GM04504 (cell line): ENCODE measurements at places on chromosomes 1 and 21.

DNA sequence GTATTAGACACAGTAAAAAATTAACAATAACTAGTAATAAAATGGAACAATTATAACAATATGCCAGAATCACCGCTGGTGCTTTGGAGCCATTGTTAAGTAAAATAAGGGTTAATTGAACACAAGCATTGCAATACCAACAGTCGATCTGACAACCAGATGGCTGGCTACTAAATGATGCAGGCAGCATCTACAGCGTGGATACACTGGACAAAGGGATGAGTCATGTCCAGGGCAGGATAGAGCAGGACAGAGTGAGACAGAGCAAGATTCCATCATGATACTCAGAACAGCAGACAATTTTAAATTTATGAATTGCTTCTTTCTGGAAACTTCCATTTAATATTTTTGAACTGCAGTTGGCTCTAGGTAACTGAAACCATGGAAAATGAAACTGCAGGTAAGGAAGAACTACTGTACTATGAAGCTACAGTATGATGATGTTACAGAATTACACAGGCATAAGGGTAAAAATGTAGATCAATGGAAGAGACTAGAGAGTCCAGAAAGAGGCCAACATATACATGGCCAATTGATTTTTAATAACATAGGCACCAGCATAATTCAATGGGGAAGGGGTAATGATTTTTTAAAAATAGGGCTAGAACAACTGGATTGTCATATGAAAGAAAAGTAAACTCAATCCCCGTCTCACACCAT lies 168.7 kb downstream of the RRAGC start:
- DNase-seq = no peak

- no peak for DNase-seq
Observed at GRCh38 chr1:207821464-207822045, 69.7 kb downstream of the CD46 start.

DNA sequence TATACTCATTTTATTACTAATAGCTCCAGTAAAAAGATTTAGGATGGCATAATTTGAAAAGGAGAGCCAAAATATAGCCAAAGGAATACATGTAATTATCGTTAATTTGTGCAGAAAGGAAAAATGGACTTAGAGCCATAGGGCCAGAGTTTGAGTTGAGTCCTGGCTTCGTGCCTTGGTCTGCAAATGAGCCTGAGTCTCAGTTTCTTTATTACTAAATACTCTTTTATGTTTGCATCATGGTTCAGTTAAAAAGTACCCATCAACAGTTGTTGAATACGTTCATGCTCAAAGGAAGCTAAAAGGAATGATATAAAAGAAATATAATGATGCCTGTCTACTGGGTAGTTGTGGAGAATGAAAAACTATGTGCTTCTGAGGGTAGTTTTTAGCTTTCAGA lies 155.7 kb upstream of the FAM78B start:
- DNase-seq = no peak

DNA sequence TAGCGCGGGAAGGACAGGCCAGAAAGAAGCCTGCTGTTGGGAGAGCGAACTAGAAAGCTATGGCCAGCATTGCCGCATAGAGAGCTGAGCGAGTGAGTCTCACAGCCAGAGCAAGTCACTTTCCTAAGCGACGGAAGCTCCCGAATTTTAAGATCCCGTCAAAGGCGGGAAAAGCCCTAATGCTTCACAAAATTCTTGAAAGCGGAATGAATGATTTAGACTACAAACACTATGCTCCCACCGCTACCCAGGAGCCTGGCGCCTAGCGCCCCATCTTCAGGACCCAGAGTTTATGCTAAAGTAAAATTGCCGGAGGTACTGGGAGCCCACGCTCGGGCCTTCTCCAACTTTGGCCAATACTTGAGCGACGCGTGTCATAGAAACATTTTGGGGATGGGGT lies 409.9 kb upstream of the ESRRG start:
- no peak for DNase-seq

DNA sequence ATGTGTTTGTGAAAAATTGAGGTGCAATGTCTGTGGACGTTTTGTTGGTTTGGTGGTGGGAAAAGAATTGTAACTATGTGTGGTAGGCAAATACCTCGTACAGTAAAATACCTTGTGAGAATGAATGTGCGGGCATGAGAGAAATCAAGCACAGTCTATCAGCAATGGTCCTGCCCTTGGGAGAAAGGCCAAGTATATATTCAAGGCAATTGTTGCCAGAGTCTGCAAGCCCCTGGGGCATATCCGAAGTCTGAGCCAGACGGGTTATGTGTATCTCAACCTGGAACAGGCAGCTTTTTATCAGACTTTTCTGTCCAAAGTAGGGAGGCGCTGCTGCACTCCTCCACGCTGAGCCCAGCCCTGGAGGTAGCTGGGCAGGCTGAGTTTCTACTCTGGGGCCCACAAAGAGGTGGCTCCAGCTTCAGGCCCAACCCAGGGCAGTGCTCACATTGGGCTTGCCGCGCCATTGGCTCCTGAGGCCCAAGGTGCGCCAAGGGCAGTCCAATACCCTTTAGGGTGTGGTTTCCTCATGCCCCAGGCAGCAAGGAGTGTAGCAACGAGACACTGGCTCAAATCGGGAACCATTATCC lies 9.4 kb upstream of the GNL2 start:
- DNase-seq = no peak

DNA sequence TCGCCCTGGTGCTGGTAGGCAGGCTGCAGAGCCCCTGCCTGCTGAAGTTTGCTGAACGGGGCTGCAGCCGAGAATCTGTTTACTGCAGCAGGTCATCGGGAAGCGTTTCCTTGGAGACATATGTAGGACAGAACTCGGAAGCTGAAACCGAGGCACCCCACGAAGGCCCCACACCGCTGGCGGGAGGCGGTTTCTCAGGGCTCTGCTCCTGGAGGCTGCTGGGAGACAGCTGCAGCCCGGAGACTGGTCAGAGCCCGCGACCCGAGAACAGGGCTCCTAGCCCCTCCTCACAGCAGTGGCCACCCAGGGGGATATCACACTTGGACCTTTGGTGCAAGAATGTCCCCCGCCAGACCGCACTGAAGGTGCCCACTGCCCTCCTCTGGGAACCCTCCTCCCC lies 12.7 kb upstream of the PLCH2 start:
- DNase-seq = no peak

- no peak for DNase-seq
Observed at GRCh38 chr1:42070996-42071395, 82.2 kb upstream of the GUCA2B start.

DNA sequence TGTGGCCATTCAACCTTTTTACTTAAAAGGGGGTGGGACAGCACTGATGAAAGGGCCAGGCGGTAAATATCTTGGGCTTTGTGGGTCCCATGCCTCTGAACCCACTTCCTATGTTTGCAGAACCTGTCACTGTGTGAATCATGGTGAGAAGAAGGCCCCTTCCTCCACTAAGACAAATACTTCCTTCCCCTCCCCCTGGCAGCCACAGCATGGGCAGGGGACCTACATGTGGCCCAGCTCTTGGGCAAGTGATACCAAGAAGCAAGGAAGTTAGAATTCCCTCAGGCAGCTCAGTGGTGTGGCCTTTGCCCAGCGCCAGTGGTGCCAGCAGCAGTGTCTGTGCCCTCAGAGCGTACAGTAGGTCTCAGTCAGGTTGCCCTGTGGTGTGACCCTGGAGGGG lies 168.6 kb downstream of the TRIM33 start:
- no peak for DNase-seq

DNA sequence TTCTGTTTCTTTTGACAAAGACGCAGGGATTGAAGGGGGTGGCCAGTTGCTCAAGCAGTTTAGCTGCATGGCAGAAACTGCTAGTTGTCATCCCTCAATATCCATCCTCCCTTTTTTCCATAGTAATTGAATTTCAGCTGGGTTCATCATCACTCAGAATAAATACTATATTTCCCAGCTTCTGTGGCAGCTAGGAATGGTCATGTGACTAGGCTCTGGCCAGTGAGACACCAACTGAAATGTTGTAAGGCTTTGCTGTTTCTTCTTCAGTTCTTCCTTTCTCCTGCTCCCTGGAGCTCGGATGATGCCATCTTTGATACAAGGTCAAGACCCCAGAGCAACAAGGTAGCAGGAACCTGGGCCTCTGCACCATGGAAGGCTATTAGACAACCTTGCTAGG lies 61.0 kb downstream of the TMCO4 start:
- DNase-seq = no peak

GRCh38 chr1:150563340-150564038 lies 14.3 kb downstream of the ADAMTSL4 start:
- no peak for DNase-seq

- DNase-seq = no peak
Observed at GRCh38 chr21:23968008-23968407, 1639.3 kb downstream of the MRPL39 start.

DNA sequence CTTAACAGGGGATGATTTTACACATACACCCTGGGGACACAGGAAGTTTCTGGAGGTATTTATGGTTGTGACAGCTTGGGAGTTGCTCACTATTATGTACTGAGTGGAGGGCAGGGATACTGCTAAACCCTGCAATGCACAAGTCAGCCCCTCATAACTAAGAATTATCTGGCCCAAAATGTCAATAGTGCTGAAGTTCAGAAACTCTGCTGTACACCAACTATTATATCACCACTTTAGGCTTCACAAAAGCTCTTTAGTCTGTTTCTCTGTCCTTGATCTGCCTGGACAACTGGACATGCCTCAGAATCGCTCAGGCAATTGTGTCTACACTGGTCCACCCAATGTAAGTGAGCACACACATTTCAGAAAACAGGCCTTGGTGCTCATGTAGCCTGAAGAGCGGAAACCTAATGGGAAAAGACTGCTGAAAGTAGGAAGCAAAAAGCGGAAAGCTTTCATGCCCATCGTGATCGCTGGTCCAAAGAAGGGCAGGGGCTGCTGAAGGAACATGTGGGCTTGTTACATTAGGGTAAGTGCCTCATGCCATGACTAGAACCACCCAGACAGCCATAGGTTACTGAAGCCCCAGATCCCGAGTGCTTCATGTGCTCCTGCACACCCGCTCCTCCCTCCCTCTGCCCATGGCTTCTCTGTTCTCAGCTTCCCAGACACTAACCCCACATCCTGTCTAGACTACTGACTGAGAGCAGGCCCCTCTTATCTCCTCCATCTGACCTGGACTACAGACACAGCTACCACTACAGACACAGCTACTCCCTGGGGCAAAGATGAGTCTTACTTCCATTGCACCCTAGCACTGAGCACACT lies 73.5 kb downstream of the LRIG2 start:
- no peak for DNase-seq

- DNase-seq = no peak
Observed at GRCh38 chr1:59290193-59290949, 6.5 kb upstream of the FGGY start.

- DNase-seq = no peak
Observed at GRCh38 chr1:12065872-12066271, 2.8 kb downstream of the TNFRSF8 start.

DNA sequence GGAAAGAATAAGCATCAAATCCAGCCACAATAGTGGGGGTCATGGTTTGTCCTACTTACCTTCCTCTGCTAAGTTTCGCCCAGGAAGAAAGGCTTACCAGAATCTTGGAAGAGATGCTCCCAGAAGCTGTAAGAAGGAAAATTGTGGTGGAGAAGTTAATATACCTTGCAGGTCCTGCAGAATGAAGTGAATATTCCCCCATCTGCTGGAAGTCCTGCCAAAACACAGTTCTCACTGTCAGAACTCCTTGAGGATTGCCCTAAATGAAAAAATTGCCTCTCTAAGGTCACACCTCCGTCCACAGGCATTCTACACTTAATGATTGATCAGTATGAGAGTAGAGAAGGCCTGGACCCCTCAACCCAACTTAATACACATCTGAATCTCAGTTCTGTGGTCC lies 78.4 kb upstream of the RGS21 start:
- no peak for DNase-seq

- no peak for DNase-seq
Observed at GRCh38 chr1:231603598-231604275, 22.9 kb upstream of the DISC1 start.

GRCh38 chr1:101025283-101025656 lies 314 bp downstream of the DPH5 start:
- DNase-seq = no peak

DNA sequence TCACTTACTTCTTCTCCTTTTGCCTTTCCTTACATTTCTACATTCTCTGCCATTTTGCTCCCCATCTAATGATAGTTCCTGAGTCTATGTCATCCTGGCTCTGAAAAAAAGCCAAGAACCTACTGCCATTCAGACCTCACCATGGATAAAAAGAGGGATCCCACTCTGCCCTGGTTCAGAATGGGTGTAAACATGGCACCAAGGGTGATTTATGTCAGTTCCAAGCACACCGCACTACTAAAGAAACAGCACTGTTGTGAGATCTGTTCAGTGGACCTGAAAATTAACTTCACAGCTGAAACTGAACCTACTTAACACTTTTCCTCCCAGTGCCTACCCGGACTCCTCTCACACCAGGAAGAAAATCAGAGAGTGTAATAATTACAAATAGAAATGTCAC lies 72.3 kb upstream of the NTPCR start:
- DNase-seq = no peak
